ENCODE measurements at places on chromosomes 6 and 20.

GRCh38 chr20:34983995-34984735 lies 28.5 kb downstream of the MYH7B start:
- DNase-seq: no peak

GRCh38 chr6:91874971-91875370 lies 1288.1 kb upstream of the MAP3K7 start:
- DNase-seq: no peak

GRCh38 chr6:170152124-170152926 lies 138.6 kb downstream of the DLL1 start:
- no peak for DNase-seq

GRCh38 chr6:33812669-33813068 lies 8.9 kb upstream of the MLN start:
- peak; percentile 61 for DNase-seq

DNA sequence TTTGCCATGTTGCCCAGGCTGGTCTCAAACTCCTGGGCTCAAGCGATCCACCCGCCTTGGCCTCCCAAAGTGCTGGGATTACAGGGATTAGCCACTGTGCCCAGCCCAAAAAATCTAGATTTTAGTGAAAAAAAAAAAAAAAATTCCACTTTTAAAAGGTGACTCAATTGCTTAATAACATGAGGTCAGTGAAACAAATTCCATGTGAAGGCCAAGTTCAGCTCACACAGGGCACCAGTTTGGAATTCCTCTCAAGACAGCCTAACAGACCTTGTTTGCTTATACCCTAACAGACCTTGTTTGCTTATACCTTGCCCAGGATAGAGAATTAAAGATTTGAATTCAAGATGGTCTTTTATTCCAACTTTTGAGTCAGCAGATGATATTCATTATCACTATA lies 5.1 kb downstream of the RRBP1 start:
- DNase-seq: no peak

GRCh38 chr6:125678601-125679000 lies 70.8 kb upstream of the HEY2 start:
- DNase-seq: no peak

GRCh38 chr6:125793280-125793679 lies 2.5 kb downstream of the NCOA7 start:
- DNase-seq: no peak

GRCh38 chr6:158381214-158381613 lies 68.9 kb downstream of the TULP4 start:
- no peak for DNase-seq

DNA sequence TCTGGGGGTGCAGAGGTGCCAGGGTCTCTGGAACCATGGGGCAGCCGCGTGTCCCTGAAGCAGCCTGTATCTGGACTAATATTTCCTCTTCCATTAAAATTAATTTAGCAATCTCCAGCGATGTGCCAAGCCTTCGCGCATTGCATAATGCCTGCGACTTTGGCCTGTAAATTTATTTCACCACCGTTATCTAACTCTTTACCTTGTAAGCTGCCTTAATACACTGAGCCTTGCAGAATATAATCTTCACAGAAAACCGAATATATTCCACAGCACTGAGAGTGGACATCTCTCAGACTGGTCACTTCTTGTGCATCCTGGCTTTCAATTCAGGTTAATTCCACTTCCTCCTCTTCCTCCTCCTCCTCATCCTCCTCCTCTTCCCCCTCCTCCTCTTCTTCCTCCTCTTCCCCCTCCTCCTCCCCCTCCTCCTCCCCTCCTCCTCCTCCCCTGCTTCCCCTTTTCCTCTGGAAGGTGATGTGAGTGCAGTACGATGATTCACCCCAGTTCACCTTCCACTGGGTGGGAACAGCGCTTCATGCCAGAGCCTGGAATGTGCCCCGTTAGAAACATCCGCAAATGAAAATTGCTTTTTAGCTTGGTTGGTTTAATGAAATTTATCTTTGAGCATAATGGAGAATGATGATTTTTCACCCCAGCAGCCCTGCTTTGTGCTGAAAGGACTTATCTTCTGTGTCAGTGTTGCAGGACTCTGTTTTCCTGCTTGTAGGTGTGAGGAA lies 101.4 kb downstream of the CDH4 start:
- DNase-seq: no peak

DNA sequence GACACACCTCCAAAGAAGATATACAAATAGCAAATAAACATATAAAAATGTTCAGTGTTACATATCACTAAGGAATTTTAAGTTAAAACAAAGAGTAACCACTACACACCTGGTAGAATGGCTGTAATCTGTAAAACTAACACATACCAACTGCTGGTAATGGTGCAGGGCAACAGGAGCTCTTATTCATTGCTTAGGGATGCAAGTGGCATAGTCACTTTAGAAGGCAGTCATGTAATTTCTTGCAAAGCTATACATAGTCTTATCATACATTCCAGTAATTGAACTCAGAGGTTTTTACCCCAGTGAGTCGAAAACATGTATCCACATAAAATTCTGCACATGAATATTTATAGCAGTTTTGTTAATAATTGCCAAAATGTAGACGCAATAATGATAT lies 906.8 kb upstream of the CITED2 start:
- DNase-seq: no peak
